ENCODE measurements at places on chromosomes 11 and 22.

GRCh38 chr11:120358729-120359128, 22.5 kb downstream of the ARHGEF12 start:
- DNase-seq = no peak

DNA sequence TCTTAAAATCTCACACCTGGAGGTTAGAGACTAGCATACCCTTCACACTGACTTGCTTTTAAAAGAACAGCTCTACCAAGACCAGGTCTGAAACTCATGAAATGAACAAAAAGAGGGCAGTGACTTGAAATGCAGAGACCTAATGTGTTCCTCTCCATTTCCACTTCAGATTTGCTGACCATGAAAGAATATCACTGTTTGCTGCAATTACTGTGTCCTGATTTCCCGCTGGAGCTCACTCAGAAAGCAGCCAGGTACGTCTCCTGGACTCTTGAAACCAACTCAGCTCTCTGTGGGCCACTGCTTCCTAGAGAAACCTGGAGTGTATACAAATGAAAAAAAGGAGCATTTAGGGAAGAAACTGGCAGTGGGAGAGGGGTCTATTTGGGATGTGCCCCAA, 39.2 kb downstream of the ARFGAP2 start:
- DNase-seq = no peak

DNA sequence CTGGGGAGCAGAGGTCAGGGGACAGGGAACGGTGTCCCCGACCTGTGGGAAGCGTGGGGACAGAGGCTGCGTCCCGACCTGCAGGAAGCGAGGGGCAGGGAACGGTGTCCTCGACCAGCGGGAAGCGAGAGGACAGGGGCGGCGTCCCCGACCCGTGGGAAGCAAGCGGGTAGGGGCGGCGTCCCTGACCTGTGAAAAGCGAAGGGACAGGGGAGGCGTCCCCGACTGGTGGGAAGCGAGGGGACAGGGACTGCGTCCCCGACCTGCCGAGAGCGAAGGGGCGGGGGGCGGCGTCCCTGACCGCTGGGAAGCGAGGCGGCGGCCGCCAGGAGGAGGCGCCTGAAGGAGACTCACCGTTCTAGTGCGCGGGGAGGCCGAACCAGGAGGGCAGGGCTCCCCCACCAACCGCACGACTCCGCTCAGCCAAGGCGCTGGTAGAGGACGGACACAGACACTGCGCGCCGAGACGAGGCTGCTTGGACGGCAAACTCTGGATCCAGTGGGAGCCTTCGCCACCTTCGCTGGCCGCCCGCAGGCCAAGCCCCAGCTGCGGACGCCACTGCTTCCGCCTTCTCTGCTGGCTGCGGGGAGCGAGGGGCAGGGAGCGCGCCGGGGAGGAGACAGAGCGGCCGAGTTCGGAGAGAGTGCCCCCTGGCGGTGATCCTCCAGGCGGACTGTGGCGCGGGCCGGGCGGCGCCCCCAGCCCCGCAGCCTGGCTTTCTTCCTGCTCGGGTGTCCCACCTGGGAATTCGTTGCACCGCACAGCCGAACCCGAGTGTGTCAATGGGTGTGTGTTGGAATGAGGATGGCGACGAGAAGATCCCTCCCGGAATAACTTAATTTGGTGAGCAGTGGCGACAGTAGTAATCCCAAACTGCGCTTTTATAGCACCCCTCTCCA, at the start of gene TRAF6:
Gene TRAF6, minus strand, starts transcription at position 579 of the 900 bp plus-strand sequence. CDS start 8,757 bp downstream, outside the sequence.
- peak; percentile 74 for DNase-seq

DNA sequence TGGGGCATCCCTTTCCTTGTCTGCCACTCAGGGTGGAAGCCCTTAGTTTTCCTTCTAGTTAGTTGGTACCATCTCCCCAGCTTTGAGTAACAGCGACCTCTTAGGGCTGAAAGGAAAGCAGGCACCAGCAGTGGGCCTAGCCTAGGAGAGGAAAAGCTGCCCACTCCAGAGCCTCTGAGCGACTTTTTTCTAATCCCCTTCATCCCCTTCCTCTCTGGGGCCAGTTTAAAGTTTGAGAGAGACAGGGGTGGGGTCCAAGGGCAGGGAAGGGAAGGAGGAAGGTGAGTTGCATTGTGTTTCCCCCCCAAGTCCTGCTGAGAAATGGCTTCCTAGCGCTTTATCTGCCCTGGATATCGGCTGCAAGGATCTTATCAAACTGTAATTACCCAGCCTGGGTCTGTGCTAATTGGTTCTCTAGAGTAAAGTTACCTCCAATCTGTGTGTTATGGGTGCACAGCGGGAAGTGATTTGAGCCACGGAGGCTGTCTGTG, 573.9 kb upstream of the CADM1 start:
- DNase-seq = no peak

GRCh38 chr11:111299101-111300026, 1.0 kb downstream of the POU2AF3 start:
- no peak for DNase-seq

GRCh38 chr11:130171534-130171933, 12.0 kb downstream of the ST14 start:
- DNase-seq = no peak

GRCh38 chr11:7692426-7692825, 13.9 kb downstream of the OVCH2 start:
- no peak for DNase-seq

DNA sequence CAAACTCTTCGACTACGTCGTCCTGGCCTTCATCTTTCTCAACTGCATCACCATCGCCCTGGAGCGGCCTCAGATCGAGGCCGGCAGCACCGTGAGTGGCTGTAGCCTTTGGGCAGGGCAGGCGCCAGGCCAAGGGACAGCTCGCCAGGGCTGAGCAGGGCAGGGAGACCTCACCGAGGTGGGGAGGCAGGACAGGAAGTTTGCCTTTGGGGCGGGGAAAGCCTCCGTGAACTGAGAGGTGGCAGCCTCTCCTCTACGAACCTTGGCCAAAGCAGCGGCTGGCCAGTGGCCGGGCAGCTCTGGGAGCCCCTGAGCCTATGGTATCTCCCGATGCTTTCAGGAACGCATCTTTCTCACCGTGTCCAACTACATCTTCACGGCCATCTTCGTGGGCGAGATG, 93.2 kb downstream of the CACNA1I start:
- no peak for DNase-seq

DNA sequence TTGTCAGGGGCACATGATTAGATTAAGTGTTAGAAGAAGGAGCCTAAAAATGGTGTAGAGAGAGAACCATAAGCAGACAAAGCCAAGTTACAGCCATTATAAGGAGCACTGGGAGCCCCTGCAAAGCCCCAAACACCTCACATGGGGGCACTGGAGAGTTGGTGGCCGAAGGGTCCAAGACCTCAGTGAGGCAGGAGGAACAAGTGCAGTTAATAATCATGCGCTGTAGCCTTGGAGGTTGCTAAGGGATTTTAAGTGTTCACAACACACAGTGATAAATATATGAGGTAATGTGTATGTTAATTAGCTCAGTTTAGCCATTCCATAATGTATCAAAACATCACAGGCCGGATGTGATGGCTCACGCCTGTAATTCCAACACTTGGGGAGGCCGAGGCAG, 54.4 kb upstream of the JAM3 start:
- no peak for DNase-seq

GRCh38 chr11:6733326-6734275, 38.2 kb downstream of the OR2AG2 start:
- no peak for DNase-seq

GRCh38 chr11:66868726-66869566, 12.1 kb downstream of the LRFN4 start:
- DNase-seq = no peak

DNA sequence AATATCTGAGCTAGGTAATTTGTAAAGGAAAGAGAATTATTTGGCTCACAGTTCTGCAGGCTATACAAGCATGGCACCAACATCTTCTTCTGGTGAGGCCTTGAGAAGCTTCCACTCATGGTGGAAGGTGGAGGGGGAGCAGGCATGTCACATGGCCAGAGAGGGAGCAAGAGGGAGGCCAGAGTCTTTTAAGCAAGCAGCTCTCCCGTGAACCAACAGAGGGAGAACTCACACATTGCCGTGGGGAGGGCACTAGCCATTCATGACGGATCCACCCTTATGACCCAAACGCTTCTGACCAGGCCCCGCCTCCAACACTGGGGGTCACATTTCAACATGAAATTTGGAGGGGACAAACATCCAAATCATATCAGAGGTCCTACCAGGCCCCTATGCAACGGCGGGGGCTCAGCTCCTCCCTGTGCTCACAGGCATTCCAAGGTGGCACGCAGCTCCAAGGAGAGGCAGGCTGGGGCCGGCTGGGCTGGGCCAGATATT, 4.6 kb downstream of the C11orf96 start:
- DNase-seq = no peak

GRCh38 chr11:2587132-2587930, 112.5 kb downstream of the KCNQ1OT1 start:
- DNase-seq = no peak

DNA sequence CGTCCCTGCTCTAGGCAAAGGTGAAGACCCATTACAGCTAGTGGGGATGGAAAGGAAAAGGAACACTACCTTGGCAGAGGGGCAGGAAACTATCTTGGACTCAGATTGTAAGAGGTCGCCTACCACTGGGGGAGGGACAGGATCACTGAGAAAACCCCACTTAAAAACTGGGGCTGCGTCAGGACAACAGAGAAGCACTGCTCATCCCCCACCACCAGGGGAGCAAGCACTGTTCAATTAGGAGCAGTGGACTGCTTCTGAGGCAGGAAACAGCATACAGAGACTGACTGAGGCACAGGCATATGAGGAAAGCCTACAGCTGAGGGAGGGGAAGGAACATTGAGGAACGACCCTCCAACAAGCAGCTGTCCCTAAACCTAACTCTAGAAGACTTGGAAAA, 20.8 kb upstream of the DLAT start:
- no peak for DNase-seq

DNA sequence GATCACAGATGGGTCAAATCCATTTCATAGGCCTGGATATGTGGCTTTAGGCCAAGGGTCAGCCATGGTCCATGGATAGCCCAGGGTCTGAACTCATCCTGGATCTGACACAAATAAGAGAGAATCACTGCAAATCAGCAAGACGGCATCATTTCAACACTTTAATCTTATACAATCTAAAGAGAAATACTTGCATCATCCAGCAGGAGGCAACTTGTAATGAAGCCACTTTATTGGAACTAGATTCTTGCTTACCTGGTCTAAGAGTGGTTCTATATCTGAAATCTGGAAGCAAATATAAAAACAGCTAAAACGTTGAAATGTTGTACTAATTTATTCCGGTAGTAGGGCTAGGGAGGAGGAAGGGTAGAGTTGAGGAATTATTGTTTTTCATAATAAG, 870.1 kb downstream of the JRKL start:
- no peak for DNase-seq

- no peak for DNase-seq
Measured at GRCh38 chr11:8375932-8376331, 112.3 kb upstream of the LMO1 start.

- DNase-seq = no peak
Measured at GRCh38 chr11:2317354-2318050, 15.7 kb downstream of the TSPAN32 start.

GRCh38 chr11:16440136-16440535, 83.8 kb upstream of the SOX6 start:
- DNase-seq = no peak

DNA sequence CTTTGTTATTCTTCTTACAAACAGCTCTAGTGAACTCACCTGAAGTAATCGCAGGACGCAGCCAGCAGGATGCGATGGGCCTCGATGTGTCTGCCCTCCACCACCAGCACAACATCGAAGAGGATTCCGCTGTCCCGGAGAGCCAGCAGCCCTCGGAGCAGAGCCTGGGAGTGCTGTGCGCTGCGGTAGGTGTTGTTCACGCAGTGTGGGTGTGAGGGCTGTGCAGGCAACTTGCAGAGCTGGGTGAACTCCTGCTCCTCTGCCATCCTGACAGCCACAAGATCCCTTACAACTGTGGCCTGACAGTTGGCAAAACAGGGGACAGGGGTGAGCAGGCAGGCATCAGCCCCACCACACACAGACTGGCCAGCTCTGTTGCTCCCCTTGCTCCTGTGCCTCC, 6.6 kb downstream of the KLHL22 start:
- no peak for DNase-seq

GRCh38 chr11:1748636-1749394, 1.6 kb downstream of the IFITM10 start:
- DNase-seq = no peak

- no peak for DNase-seq
Measured at GRCh38 chr11:85874265-85874664, 19.1 kb downstream of the CCDC83 start.

- DNase-seq = no peak
Measured at GRCh38 chr11:33945481-33946268, 53.8 kb upstream of the LMO2 start.

- DNase-seq = no peak
Measured at GRCh38 chr11:12512826-12513395, 135.5 kb downstream of the PARVA start.

GRCh38 chr11:62269654-62270278, at the start of gene SCGB2A2:
Gene SCGB2A2 (plus strand): TSS chr11:62270158. CDS start chr11:62270217, 59 bp downstream.
- no peak for DNase-seq

GRCh38 chr11:33857933-33858371, 33.9 kb downstream of the LMO2 start:
- DNase-seq = peak; percentile 61

DNA sequence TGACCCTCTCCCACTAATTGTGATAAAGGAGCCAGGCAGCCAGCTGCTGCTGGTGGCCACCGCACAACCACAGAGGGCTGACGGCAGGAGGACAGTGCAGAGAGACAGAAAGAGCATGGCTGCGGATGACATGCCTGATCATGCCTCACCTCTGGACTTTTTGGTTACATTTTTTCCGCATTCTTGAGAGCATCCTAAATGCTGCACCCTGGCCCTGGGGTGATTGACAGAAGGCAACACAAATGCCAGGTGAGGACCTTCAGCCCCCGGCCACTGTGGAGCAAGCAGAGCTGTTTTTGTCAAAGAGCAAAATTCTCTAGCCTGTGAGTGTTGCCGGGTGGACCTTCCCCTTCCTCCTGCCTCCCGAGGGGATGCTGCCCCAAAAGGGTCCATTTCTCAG, 78.5 kb downstream of the RPS6KA4 start:
- DNase-seq = no peak

DNA sequence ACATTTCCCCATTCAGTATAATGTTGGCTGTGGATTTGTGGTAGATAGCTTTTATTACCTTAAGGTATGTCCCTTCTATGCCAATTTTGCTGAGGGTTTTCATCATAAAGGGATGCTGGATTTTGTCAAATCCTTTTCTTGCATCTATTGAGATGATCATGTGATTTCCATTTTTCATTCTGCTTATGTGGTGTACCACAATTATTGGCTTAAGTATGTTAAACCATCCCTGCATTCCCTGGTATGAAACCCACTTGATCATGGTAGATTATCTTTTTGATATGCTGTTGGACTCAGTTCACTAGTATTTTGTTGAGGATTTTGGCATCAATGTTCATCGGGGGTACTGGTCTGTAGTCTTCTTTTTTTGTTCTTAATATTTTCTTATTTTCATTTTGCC, 44.7 kb upstream of the ARHGAP32 start:
- no peak for DNase-seq

GRCh38 chr22:29521526-29521925, 32.0 kb downstream of the THOC5 start:
- DNase-seq = no peak

GRCh38 chr11:35734669-35735410, 72.3 kb downstream of the TRIM44 start:
- no peak for DNase-seq

- DNase-seq = no peak
Measured at GRCh38 chr11:45643598-45644260, 21.7 kb downstream of the CHST1 start.

GRCh38 chr11:3123761-3124733, 41.1 kb downstream of the OSBPL5 start:
- no peak for DNase-seq

GRCh38 chr11:20020716-20021115, 139.6 kb downstream of the DBX1 start:
- no peak for DNase-seq

All from NCI-H1436 (cell line).